ENCODE measurements at places on chromosomes 3 and 15.

GRCh38 chr3:46429671-46430070 is 22.6 kb downstream of the CCRL2 start:
- DNase-seq = no peak

DNA sequence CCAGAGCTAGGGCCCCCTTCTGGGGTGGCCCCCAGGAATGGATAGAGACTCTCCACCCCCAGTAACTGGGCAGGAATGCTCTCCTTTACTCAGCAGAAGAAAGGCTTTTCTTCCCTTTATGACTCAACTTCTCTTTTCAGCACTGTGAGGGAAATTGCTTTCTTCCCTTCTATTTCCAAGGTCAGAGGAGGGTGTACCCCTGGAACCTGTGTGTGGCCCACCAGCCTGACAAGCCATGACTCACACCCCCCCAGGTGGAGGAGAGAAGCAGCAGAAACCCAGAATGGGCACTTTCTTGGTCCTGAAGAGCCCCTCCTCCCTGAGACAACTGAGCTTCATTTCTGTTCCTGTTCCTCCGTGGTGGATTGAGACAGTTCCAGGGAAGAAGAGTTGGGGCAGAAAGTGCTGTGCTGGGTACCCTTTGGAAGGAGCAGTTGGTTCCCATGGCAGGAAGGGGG is 2.7 kb upstream of the ANKRD63 start:
- no peak for DNase-seq

DNA sequence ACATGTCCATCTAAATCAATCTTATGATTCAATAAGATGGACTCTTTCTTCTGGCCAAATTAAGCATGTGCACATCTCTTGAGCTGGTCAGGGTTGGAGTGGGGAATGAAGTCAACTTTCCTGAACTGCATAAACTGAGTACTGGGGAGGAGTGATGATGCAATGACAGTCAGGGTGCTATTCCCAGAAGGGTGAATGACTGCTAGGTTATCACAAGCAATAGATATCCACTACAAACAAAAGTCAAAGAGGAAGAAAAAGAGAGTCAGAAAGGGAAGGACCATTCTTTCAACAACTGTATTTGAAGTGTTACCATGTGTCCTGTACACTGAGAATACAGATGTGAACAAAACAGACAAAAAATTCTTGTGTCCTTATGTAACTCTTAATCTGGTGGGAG is 70.0 kb downstream of the ALCAM start:
- no peak for DNase-seq

DNA sequence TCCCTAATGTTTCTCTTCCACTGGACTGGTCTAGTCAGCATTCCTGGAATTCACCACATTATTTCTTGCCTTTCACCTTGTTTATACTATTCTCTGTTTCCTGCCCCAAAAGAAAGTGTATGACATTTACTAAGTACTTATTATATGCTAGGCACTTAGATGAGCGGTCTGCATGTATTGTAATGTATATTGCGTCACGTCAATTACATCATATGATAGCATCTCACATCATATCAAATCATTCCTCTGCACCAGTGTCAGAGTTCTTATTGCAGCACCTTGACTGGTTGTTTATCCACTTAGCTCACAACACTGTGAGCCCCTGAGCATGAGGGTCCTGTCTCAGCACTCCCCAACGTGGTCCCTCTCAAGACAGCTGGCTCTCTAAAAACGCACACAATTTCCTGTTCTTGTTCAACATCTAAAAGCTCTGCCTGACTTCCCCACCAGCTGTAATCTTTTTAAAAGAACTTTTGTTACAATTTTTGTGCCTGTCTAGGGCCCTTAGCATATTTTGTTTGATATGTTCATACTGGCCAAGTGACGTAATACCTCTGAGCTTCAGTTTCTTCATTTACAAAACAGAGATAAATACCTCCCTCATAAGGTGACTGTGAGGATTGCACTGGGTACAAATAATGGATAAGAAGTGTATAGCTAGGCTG is 58.8 kb downstream of the ARHGAP31 start:
- no peak for DNase-seq

DNA sequence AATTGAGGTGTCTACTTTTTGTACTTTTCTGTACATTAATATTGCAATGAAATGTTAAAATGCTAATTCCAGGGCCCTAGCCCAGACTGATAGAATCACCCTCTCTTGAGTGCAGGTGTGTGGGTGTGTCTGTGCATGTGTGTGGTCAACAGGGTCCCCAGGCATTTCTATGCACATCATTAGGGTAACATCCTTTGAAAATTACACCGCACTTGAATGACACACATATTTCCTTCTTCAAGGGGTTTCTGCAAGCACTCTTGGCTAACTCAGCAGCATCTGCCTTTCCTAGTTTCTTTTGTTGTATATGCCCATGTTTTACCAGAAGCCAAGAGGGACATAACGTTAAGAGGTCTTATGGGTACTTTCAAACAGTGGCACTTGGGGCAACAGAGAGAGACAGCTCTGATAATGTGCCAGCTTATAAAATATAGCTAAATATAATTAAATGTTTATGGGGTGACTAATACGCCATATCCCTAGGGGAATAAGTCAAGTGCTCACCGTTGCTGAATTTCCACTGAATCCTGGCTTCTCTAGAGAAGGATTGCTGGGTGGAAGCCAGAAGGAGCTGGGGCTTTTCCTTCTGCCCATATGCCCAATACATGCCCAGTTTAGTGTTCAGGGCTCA is 54.5 kb upstream of the LRIG1 start:
- no peak for DNase-seq

- DNase-seq = no peak
Observed at GRCh38 chr3:56336023-56336422, 132.2 kb downstream of the ERC2 start.

GRCh38 chr3:177119829-177120228 is 77.5 kb downstream of the TBL1XR1 start:
- DNase-seq = no peak

- no peak for DNase-seq
Observed at GRCh38 chr3:52227766-52228165, 2.3 kb upstream of the TLR9 start.

DNA sequence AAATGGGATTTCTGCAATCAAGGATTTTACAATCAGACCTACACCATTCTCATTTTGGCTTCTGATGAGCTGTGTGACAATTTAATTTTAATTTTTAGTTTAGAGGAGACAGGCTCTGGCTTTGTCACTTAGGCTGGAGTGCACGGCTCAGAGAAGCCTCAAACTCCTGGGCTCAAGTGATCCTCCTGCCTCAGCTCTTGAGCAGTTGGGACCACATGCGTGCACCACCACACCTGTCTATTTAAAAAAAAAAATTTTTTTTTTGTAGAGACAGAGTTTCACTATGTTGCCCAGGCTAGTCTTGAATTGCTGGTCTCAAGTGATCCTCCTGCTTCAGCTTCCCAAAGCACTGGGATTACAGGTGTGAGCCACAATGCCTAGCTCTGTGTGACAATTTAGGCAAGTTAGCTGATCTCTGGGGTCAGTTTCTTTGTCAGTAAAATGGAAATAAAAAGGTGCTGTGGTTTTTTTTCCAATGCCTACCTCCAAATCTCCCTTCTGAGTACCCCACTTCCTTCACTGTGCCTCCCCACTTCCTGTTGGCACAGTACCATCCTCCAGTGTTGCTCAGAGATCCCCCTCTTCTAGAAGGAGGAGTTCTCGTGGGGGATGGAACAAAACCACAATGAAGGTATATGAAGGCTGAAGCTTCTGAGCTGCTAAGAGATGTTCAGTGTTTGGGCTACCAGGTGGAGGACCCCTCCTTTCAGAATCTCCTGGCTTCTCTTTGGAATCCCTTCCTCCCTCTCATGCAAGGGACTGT is 54.1 kb upstream of the GSK3B start:
- DNase-seq = no peak

- no peak for DNase-seq
Observed at GRCh38 chr3:145190138-145190537, 970.8 kb downstream of the PLOD2 start.

- no peak for DNase-seq
Observed at GRCh38 chr3:41286305-41286704, 87.0 kb downstream of the CTNNB1 start.

GRCh38 chr15:52378746-52379394 is 83.3 kb upstream of the MYO5C start:
- DNase-seq = no peak

DNA sequence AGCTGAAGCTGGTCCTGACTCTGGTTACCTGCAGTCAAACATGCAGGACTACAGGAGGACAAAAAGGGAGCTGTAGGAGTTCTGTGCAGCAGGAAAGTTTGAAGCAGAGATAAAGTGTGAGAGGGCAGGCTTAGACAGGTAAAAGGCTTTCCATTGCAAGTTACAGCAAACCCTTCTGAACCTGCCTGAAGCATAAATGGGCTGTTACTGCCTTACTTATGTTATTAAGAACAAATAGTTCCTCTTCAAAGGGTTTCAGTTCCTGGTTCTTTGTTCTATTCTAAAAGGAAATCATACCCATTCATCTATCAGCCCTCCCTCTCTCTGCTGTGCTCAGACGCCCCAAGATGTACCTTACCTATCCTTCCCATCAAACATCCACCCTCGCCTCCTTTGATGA is 52.4 kb upstream of the CACNA2D3 start:
- DNase-seq = no peak

GRCh38 chr3:45599984-45600650 is 5.6 kb downstream of the LIMD1 start:
- no peak for DNase-seq

GRCh38 chr3:55556619-55557537 is 69.8 kb upstream of the WNT5A start:
- no peak for DNase-seq

GRCh38 chr3:39255503-39256325 is 24.1 kb downstream of the CX3CR1 start:
- no peak for DNase-seq

DNA sequence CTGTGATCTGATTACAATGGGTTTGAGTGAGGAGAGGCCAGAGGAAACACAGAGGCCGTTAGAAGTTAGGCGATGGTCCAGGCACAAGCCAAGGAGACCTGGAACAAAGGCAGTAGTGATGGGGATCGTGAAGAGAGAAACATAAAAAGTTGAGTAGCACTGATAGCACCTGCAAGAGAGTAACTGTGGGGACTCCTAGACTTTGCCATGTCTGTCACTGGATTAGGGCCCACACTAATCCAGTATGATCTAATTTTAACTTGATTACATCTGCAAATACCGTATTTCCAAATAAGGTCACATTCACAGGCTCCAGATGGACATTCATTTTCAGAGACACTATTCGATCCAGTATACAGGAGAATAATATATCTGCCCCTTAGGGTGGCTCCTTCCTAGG is 144.7 kb downstream of the RAB11A start:
- no peak for DNase-seq

GRCh38 chr15:40307421-40308211 is at the start of gene PLCB2:
Gene PLCB2, minus strand, starts transcription at chr15:40307935. Its CDS starts 263 bp downstream, at chr15:40307672.
- DNase-seq = no peak

- no peak for DNase-seq
Observed at GRCh38 chr3:71563827-71564226, 19.7 kb downstream of the FOXP1 start.

Measured in uterus (tissue), 4 donors.